ENCODE measurements at places on chromosomes 1 and 21. TPM values are rescaled to one million over a fixed set of nuclear protein-coding genes. Genes with fewer than 3 reads are reported as not detected.

The SLC2A1 gene
- total RNA-seq = 422 TPM

The FMO4 gene
- 2.3 TPM for total RNA-seq

The RAB29 gene
- total RNA-seq = 11.9 TPM

The OR10J5 gene
- not detected for total RNA-seq

The KPRP gene
- not detected for total RNA-seq

The ZNF695 gene
- 25.2 TPM for total RNA-seq

The VPS72 gene
- 86.0 TPM for total RNA-seq

The TEKT2 gene
- not detected for total RNA-seq

The CADM3 gene
- total RNA-seq = not detected

- DNase-seq = no peak
Measured at GRCh38 chr1:169886931-169887330, 6.8 kb downstream of the SCYL3 start.

DNA sequence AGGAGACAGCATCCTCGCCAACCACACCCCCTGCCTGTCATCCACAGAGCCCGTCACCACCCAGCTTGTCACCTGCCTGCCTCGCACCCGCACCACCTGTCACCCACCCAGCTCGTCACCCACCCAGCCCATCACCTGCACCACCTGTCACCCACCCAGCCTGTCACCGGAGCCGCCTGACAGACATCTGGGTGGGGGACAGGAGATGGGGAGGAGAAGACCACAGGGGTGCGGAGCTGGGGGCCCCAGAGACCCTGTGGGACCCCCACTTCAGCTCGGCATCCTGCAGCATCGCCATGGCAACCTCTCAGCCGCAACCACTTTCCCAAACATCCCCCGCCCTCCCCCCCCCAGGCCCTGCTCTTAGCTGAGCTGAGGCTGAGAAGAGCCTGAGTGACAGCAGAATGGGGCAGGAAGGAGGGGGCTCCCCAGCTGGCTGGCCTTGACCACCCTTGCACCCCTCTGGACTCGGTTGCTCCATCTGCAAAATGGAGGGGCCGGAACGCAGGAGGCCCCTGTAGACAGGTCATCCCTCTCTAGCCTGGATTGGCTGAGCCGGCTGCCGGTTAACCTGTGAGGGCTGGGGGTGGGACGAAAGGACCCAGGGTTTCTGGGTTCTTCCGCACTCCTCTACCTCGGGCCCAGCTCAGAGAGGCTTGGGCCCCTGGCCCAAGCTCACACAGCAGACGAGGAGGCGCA lies 11.6 kb downstream of the AHDC1 start:
- DNase-seq = no peak

DNA sequence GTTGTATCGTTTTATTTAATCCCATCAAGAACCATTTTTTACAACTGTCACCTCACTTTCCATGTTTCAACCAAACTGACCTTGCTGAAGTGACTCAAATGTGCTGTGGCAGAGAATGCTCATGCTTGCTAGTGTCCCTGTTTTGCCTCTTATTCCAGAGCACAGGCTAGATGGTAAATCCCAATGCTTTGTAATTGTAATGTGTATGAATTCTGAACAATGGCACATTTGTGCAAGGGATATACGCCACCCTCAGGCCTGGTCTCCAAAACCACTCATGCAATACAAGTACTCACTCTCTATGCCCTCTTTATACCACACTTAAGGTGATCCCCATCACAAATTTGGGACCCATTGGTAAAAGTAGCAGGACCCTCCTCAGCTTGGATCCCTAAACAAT lies 313.6 kb downstream of the HHIPL2 start:
- no peak for DNase-seq

- no peak for DNase-seq
Measured at GRCh38 chr1:240599830-240600229, 12.1 kb downstream of the GREM2 start.

- no peak for DNase-seq
Measured at GRCh38 chr1:184513421-184513820, 126.6 kb downstream of the C1orf21 start.

- no peak for DNase-seq
Measured at GRCh38 chr1:28458237-28459228, 47.3 kb upstream of the RCC1 start.

DNA sequence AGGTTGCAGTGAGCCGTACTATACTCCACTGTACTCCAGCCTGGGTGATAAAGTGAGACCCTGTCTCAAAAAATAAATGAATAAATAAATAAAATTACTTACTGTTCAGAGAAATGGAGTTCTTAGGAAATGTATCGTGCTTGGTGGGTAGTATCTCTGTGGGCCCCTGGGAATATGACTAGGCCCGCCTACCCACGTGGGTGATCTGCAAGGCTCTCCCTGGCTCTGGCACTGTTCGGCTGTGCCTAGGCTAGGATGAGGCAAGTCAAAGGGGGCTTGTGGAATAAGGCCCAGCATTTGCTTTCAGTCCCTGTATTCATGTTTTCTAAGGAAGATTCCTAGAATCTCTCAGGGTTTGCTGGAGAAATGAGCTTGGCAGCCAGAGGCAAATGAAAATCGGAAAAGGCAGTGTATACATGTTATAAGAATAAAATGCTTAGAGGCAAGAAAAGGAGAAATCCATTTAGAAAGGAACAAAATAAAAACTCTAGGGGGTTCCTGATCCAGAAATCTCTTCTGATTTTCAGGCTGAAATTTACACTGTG lies 4.5 kb upstream of the CSRP1 start:
- DNase-seq = no peak

DNA sequence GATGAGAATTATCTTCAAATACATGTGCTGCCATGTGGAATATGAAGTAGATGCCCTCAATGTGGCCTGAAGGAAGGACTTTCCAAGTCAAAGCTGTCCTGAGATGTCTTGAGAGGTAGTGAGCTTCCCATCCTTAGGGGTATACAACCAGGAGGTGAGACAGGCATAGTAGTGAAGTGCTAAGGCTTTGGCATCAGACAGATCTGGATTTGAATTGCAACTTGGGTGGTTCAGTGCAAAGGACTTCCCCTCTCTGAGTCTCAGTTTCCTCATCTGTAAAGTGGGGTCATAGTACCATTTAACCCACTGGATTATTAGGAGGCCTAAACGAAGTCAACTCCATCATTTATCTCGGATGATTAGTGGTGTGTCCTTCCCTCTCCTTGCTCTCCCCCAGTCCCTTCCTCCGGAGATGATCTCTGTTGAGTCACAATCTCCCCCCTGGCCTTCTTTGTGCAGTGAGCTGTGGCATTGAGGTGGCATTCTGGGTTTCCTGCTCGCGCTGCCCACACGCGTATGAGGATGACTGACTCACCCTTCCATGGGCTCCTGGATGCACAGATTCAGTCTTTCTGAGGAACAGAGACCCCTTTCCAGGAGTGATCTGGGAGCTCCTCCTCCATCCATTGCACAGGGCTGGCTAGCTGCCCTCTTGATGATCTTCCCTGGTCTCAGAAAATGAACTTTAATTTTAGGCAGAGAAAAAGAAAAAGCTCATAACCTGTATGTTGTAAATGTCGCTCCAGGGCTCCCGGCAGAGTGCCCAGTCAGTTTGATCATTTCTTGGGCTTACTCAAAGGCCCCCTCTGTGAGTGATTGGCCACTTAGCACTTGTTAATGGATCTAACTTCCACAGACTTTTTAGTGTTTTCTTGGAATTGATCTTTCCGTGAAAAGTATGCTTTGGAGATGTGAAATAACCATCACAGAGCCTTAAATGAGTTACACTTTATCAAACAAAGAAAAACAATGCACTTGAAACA lies 354.6 kb downstream of the PTPRU start:
- no peak for DNase-seq

DNA sequence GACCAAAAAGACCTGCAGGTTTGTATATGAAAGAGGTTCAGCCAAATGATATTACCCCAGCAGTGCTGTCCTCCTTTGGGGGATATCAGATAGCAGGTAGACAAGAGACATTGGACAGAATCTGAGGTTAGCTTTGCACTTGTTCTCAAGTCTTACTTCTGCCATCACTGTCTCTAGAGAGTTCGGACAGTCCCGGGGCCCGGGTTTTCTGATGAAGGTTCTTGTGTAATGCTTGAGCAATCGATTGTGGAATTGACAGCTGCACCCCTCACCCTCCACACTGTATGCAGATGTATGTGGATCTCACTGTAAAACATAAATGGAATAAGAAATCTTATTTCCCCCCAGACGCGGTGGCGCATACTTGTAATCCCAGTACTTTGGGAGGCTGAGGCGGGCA lies 56.2 kb upstream of the MORC3 start:
- DNase-seq = no peak

GRCh38 chr1:50964863-50965262 lies 4.8 kb upstream of the FAF1 start:
- no peak for DNase-seq

DNA sequence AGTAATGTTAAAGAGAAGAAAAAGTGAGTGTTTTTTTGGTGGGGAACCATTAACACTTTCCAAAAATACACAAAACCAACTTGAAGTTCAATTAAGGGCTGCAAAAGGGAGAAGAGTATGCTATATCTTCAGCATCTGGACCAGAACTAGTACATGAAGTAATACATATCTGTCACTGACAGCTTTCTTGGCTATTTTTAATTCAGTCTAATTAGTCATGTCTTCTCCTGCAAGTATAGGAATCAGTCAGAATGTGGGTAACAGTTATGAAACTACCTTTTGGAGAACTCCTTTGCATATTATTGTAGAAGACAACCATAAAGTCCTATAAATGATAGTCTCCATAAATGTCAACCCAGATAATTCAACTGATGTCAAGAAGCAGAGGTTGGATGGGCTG lies 901.2 kb downstream of the TTLL7 start:
- DNase-seq = no peak

- DNase-seq = peak; percentile 60
Measured at GRCh38 chr1:43530483-43531106, at the start of gene PTPRF. TSS of gene PTPRF (plus strand) at chr1:43530883. CDS start at chr1:43545076, 14,193 bp downstream.

GRCh38 chr1:200247518-200247917 lies 162.3 kb downstream of the ZNF281 start:
- DNase-seq = no peak

GRCh38 chr1:229599218-229599954 lies 26.5 kb downstream of the TAF5L start:
- DNase-seq = no peak

DNA sequence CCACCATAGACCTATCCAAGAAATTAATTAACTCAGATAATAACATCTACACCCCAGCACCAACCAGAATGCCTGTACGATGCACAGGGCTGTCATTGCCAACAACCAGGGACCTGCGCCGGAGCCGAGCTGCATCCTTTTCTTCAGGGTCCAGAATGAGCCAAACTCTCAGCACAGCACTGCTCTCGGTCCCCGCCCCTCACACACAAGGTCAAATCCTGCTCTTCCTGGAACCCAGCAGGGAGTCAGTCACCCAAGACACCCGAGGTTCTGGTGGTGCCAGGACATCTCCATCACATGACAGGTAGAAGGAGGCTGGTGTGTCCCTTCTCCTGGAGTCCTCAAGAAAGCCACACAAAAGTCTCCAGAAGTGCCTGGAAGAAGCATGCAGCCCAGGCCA lies 31.9 kb downstream of the NPHP4 start:
- no peak for DNase-seq

- DNase-seq = no peak
Measured at GRCh38 chr1:63612564-63612963, 19.4 kb downstream of the PGM1 start.

Measured in Caco-2 (cell line).